ENCODE measurements at places on chromosomes 3 and 15.

GRCh38 chr3:151871639-151872468 is 1.6 kb upstream of the SUCNR1 start:
- no peak for DNase-seq

DNA sequence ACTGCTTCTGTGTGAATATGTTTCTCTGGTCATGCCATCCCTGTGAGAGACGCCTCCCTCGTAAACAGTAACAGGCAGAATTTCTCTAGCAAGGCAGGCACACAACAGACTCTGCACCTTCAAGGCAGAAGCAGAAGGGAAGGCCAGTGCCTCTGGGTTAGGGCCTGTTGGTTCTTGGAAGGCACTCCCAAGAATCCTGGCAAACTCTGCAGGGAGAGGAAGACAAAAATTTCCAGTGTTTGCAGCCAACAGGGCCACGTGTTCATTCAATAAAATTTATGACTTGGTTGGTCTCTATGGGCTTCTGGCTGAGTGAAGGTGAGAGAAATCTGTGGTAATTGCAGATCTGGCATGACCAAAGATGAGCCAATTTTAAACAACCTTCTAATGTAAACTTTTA is 39.3 kb downstream of the NFKBIZ start:
- DNase-seq, result no peak

- no peak for DNase-seq
Observed at GRCh38 chr3:171770689-171771620, 39.3 kb downstream of the PLD1 start.

DNA sequence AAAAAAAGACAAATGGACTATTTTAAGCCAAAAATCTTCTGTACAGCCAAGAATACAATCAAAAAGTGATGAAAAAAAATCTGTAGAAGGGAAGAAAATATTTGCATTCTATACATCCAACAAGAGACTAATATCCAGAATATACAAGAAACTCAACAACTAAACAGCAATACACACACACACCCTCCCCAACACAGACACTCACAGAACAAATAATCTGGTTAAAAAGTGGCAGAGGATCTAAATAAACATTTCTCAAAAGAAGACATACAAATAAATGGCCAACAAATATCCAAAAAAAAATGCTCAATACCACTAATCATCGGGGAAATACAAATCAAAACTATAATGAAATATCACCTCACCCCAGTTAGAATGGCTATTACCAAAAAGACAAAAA is 209.0 kb upstream of the ZNF385D start:
- DNase-seq, result no peak

GRCh38 chr15:46681901-46682300 is 1035.4 kb upstream of the SEMA6D start:
- no peak for DNase-seq

GRCh38 chr3:73572368-73572767 is 52.4 kb downstream of the PDZRN3 start:
- DNase-seq, result no peak

DNA sequence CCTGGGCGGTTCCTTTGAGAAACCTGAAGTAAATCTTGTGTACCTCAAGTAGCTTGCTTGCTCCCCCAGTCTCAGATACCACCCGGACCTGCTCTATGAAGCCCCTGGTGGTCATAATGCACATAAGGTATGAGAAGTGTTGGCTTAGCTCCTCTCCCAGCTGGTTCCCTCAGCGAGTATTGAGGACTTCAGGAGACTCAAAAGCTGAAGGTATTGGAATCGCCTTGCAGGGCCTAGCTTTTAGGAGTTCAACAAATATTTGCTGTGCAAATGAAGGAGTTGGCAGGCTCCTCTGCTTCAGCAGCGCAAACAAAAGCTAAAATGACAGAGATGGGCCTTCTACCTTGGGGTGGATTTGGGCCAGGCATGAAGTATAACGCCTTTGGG is 1.7 kb downstream of the CMTM8 start:
- no peak for DNase-seq

GRCh38 chr3:188164248-188164687 is 10.3 kb downstream of the LPP start:
- no peak for DNase-seq

DNA sequence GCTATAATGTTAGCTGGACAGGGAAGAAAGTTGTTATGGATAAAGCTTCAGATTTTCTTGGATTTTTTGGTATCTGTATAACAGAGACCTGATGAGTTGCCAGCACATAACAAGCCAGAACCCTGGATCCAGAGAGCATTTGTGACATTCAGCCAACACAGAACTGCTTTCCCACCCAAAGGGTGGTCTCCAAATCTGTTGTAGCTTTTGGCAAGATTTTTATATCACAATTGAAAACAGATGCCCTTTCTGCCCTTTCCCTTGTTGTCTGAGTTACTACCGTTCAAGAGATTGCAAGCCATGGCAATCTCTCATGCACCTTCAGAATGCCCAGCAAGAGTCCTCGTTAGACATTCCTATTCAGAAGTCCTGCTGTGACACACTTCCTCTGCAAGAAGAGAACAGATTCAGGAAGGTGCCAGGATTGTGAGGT is 107.6 kb upstream of the FGF7 start:
- DNase-seq, result no peak

- no peak for DNase-seq
Observed at GRCh38 chr15:81284256-81285031, 39.5 kb downstream of the STARD5 start.

- DNase-seq, result no peak
Observed at GRCh38 chr3:126498461-126498860, 19.1 kb downstream of the UROC1 start.

DNA sequence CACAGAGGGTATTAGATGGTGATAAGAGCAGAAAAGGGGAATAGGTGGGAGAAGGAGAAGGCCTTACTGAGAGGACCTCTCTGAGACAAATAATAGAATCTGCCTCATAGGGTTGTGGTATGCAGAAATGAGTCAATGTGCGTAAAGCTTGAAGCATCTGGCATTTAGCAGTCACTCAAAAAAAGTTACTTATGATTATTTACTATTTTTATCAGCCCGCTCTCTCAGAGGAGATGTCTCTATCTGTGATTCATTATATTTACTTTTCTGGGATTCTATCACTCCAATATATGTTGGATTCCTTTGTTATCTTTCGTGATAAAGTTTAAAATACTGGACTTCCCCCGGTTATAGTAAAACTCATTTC is 4.6 kb upstream of the TM4SF1 start:
- no peak for DNase-seq

GRCh38 chr3:56173601-56174000 is 294.7 kb downstream of the ERC2 start:
- no peak for DNase-seq

GRCh38 chr3:194782698-194783404 is 97.2 kb downstream of the FAM43A start:
- no peak for DNase-seq

- DNase-seq, result no peak
Observed at GRCh38 chr3:9552252-9552999, 1.2 kb downstream of the LHFPL4 start.

DNA sequence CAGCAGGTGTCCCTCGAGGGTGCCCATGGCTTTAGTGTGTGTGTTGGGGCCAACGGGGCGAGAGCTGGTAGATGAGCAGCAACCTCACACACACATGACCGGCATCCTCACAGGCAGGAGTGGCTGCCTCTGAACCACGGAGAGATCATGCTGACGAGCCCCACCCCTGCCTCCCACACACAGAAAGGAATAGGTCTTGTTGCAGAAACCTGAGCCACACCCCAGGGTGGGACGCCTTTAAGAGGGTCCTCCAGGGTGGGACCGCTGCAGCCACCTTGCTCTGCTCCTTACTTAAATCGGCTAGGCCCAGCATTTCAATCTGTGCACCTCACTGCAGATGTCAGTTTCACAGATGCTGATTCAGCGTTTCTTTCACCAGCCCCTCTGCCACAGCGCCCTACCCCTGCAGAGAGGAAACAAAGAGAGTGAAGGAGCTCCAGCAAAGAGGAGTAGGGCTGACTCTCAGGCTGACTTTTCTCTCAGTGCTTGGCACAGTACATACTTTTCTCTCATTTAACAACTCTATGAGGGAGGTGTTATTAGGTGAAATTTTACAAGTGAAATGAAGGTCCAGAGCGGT is 61.2 kb upstream of the EPHB3 start:
- no peak for DNase-seq

DNA sequence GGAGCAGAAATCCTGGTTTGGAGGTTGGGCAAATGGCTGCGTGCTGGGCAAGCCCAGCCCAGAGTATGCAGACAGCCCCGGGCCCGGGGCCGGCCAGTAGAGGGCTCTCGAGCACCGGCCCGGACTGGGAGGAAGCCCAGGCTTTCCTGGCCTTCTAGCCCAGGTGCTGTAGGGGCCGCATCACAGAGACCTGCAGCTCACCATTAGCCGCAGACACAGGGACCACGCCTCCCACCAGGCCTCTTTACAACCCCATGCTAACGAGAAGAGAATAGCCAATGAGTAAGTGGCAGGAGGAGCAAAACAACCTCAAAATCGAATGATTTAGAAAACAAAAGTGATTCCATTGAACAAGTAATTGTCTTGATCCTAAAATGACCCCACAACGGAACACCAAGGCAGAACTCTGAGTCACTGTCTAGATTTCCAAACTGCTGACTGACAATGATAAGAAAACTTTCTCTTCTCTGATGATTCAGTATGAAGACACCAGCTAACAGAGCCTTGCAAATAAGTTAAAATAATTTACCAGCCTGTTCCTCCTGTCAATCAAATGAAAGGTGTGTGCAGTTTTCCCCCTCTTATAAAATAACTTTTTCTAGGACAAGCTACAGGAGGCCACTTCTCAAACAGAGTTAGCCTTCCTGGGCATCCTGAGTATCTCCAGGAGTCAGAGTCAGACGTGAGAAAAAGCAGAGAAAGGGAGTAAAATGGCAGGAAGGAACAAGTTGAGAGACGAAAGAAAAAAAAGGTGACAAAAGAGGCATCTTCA is 102.2 kb downstream of the DGKG start:
- peak; percentile 27 for DNase-seq

- DNase-seq, result no peak
Observed at GRCh38 chr15:85600001-85600400, 194.7 kb downstream of the KLHL25 start.
